Cardiac fibroblast (primary cell): ENCODE measurements at places on chromosomes 16 and 17.
A peak's percentile ranks its signal among the peaks of the same experiment; 100 is the strongest.

- no peak for DNase-seq
These were observed 488 bp downstream of the HOXB9 start for GRCh38 chr17:48625495-48626244.

GRCh38 chr17:43547189-43547550 is 1.0 kb upstream of the ETV4 start:
- DNase-seq = no peak

DNA sequence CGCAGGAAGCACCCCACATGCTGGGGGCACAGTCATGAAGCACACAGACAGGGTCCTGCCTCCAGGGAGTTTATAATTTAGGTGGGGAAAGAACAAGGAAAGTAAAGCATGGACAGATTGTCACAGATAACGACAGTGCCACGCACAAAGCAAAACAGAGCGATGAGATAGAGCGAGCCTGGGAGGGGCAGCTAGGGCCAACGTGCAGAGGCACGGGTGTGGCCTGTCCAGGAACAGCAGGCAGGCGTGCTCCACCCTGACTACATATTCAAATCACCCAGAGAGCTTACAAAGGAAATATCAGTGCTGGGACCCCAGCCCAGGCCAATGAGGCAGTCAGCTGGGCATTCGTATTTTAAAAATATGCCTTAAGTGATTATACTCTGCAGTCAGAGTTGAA is 16.8 kb downstream of the LGALS9 start:
- no peak for DNase-seq

DNA sequence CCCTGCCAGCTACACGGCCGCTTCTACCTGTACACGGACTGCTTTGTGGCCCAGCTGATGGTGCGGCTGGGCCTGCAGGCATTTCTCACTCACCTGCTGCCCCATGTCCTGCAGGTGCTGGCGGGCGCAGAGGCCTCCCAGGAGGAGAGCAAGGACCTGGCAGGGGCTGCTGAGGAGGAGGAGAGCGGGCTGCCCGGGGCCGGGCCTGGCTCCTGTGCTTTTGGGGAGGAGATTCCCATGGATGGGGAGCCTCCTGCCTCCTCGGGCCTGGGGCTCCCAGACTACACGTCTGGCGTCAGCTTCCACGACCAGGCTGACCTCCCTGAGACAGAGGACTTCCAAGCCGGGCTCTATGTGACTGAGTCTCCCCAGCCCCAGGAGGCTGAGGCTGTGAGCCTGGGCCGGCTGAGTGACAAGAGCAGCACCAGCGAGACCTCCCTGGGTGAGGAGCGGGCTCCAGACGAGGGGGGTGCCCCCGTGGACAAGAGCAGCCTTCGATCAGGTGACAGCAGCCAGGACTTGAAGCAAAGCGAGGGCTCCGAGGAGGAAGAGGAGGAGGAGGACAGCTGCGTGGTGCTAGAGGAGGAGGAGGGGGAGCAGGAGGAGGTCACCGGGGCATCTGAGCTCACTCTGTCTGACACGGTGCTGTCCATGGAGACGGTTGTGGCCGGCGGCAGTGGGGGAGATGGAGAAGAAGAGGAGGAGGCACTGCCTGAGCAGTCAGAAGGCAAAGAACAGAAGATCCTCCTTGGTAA is 3.5 kb downstream of the WDR81 start:
- no peak for DNase-seq

- DNase-seq = no peak
These were observed 466.3 kb downstream of the SOX9 start for GRCh38 chr17:72587156-72587555.

GRCh38 chr17:80694992-80695912 is 150.6 kb downstream of the RPTOR start:
- DNase-seq = no peak

DNA sequence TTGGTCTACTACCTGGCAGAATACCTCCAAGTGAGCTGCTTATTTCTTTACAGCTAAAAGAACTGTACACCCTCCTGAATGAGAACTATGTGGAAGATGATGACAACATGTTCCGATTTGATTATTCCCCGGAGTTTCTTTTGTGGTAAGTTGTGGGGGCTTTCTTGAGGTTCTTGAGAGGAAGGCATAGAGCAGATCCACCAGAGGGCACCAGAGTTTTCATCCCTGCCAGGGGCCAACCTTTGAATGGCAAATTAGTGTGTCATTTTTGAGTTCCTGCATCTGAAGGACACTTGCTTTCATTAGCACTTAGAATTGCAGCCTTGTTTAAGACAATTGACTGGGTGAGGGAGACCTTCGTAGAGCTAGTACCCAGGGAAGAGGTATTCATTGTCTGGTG is 35.0 kb downstream of the NMT1 start:
- peak; percentile 57 for DNase-seq

- DNase-seq = peak; percentile 15
These were observed 256.7 kb downstream of the CDH11 start for GRCh38 chr16:64865069-64865696.

DNA sequence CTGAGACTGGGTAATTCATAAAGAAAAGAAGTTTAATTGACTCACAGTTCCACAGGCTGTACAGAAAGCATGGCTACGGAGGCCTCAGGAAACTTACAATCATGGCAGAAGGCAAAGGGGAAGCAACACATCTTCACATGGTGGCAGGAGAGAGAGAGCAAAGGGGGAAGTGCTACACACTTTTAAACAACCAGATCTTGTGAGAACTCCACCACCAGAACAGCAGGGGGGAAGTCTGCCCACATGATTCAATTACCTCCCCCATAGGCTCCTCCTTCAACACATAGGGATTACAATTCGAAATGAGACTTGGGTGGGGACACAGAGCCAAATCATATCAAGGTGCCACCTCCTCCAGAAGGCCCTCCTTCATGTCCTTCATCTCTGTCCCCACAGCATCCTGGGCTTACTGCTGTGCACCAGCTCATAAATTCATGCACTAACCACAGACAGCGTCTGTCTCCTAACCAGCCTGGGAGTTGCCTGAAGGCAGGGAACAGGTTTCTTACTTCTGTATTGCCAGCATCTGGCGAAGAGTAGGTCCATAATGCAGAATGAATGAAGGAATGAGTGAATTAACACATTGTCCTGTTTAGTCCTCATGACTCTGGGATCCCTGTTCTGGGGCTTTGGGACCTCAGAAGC is 74.4 kb downstream of the WSB1 start:
- DNase-seq = no peak

GRCh38 chr16:4847774-4848587 is 700 bp downstream of the UBN1 start:
- peak; percentile 73 for DNase-seq

- no peak for DNase-seq
These were observed 11.0 kb downstream of the NATD1 start for GRCh38 chr17:21242026-21242697.

- no peak for DNase-seq
These were observed 30.8 kb downstream of the BEAN1 start for GRCh38 chr16:66457888-66458287.

DNA sequence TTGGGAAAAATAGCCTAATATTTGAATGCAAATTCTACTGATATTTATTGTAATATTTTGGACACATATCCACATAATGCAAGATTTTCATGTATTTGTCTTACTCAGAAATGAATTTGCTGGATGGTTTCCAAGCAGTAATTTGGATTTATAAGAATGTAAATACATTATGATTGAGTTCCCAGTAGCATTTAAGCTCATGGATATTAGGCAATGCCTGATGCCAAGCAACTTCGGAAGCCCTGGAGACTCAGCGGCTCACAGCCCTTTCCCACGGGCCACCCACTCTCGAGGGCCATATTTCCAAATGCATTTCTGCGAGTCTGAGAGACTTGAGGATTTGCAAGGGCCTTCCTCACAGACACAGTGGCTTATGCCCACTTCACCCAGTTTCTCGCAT is 62.1 kb upstream of the MYOCD start:
- DNase-seq = peak; percentile 24

DNA sequence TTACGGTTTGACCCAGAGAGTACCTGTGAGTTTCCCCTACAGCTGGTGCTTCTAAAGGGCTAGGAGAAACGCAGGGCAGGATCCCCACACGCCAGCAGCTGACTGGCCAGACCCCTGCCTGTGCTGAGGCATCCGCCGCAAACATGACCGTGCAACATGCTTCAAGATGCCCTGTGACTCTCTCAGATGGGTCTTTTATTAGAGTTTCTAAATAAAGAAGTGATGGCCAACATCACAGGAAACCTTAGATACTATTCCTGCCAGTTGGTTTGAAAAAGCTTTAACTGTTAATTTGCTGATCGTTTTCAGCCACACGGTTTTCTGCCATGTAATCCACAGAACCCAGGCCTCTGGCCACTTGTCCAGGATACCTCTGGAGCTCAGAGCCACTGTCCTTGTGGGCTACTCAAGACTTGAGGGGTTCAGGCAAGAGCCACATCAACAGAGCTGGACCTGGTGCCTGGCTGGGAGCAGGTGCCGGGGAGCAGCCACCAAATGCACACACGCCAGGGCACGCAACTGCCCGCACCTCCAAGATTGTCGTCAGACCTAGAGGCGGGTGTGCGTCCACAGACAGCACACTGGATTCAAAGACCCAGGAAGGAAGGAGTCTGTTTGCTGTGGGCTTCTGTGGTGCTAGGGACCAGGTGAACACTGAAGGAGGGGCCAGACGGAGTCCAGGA is 118.4 kb downstream of the ZNF778 start:
- no peak for DNase-seq

DNA sequence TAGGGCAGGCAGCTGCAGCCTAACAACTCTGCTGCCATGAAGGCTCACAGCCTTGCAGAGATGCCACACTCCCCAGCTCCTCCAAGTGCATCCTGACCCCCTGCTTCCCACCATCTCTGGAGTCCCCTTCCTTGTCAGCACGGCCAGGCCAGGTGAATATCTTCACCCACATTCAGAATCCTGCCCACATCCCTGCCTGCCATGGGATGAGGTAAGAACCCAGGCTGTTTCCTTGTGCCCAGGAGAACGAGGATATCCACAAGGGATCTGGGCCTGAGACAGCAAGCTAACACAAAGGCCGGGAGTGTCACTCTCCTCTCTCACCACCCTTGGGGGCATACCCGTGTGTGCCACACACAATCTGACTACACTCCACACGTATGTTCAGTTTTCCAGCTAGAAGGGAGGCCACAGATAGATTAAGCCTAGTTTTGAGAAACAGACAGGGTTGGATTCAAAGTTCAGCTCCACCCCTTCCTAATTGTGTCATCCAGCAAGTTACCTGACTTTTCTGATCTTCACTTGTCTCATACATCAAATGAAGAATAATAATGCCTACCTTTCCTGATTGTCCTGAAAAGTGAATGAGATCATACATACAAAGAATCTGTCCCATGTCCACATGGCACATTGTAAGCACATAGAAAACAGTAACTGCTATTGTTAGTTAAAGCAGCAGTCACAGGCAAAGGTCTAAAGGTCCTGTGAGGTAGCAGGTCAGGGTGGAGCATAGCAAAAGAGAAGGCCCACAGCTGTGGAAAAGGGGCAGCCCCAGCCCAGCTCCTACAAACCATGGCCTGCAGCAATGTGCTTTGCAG is 17.4 kb upstream of the SUPT4H1 start:
- DNase-seq = no peak

- DNase-seq = peak; percentile 22
These were observed 6.8 kb upstream of the ITGAD start for GRCh38 chr16:31386157-31386984.

DNA sequence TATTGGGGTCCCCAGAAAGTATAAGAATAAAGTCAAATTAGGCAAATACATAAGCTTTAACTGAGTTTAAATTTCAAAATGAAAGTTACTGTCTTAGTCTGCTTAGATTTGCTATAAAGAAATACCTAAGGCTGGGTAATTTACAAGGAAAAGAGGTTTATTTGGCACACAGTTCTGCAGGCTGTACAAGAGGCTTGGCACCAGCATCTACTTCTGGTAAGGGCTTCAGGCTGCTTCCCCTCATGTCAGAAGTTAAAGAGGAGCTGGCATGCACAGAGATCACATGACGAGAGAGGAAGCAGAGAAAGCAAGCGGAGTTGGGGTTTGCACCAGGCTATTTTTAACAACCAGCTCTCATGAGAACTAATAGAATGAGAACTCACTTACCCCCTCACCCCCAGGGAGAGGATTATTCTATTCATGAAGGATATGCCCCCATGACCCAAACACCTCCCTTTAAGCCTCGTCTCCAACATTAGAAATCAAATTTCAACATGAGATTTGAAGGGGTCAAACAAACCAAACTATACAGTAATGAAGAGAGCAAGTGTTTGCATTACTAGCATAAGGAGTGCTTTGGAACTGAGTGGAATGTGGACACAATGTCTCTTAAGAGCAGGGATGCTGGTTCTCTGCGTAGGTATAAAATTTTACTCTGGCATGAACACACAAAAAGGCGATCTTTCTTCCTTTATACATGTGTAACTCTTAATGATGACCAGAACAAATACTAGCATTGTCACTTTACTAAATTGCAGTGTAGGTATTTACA is 292.8 kb upstream of the PMFBP1 start:
- no peak for DNase-seq

GRCh38 chr17:64687961-64688360 is 25.9 kb upstream of the SMURF2 start:
- peak; percentile 36 for DNase-seq

GRCh38 chr17:42521666-42522262 is 14.3 kb upstream of the NAGLU start:
- peak; percentile 59 for DNase-seq

DNA sequence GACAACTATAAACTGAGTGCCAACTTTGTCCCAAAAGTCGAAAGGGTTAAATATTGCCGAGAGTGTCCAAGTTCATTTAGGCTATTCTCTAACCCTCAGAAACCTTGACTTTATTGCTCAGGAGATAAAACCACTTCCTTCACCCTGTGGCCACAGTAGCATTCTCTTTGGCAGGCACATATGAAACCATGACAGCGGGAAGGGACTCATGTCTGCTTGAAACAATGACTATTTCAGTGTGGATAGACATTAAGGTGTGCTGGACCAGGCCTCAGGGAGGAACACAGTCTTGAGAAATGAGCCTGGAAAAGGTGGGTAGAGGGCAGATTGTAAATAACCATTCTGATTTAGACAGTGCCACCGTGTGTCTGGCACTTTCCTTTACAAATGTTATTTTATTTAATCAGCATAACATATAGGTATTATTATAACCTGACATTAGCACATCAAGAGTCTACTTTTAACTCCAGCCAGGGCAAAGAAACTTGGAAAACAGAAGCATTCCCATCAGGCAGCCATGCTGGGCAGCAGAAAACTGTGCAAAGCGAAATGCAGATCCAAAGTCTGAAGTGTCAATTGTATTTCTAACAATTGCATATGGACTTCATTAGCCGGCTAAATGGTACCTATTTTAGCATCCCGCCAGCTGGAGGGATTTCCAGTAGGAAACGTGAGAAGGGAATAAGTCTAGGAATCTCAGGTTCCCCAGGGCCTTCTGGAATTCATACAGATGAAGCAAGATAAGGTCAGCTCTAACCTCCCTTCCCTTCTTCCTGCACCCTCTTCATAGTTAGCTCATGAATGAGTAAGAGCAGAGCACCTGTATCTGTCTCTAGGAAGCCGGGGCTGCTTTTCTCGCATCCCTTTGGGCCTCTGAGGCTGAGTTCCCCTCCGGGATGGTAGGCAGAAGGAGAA is 212.8 kb upstream of the ELAC2 start:
- no peak for DNase-seq

- DNase-seq = no peak
These were observed 581.5 kb upstream of the RBFOX1 start for GRCh38 chr16:6751191-6751590.

GRCh38 chr17:76544546-76545365 is 4.9 kb downstream of the PRCD start:
- peak; percentile 43 for DNase-seq

- DNase-seq = peak; percentile 33
These were observed 426.7 kb upstream of the MAF start for GRCh38 chr16:80027007-80027965.

GRCh38 chr16:31357324-31358109 is 2.5 kb downstream of the ITGAX start:
- DNase-seq = no peak

- no peak for DNase-seq
These were observed 9.8 kb downstream of the SOCS3 start for GRCh38 chr17:78349891-78350642.

- no peak for DNase-seq
These were observed 7.8 kb upstream of the ZNF200 start for GRCh38 chr16:3242709-3243108.
